ENCODE measurements at places on chromosomes 2 and 18.

- no peak for DNase-seq
These were observed 19.3 kb upstream of the FRZB start for GRCh38 chr2:182885771-182886170.

- no peak for DNase-seq
These were observed 351.9 kb upstream of the SALL3 start for GRCh38 chr18:78627551-78628346.

DNA sequence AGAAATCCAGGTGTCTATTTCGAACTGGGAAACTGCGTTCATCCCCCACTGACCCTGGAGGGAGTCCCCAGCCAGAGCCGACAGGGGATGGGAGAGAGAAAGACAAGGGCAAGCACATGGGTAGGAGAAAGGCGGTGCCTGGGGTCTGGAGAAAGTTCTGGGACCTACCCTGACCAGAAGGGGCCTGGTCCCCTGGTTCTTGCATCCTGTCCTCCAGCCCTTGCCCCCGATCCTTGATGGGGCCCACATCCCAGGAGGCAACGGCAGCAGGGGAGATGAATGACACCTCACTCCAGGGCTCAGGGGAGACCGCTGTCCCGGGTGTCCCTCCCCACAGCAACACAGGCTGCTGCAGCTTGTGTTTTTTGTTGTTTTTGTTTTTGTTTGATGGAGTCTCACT is 4.9 kb downstream of the ADCY3 start:
- no peak for DNase-seq

DNA sequence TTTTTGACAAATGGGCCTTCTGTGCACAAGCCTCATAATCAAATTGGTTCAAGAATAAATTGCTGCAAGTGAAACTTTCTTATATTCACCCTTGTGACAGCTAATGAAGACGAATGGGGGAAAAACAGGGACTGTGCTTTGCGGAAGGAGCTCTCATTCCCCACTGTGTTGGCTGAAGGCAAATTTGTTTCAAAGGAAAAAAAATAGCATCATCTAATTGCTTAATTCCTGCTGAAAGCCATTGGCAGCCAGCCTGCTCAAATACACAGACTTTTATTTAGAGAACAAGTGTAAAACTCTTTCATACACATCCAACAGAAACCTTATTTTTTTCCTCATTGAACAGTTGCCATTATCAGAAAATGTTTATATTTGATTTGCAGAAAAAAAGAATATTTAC is 172.3 kb downstream of the ARL6IP6 start:
- no peak for DNase-seq

GRCh38 chr2:29440921-29441623 is 325.9 kb downstream of the CLIP4 start:
- DNase-seq, result no peak

- no peak for DNase-seq
These were observed 500.9 kb upstream of the DSEL start for GRCh38 chr18:68017385-68017784.

- peak; percentile 2 for DNase-seq
These were observed 173.0 kb downstream of the CTIF start for GRCh38 chr18:48711651-48712486.

DNA sequence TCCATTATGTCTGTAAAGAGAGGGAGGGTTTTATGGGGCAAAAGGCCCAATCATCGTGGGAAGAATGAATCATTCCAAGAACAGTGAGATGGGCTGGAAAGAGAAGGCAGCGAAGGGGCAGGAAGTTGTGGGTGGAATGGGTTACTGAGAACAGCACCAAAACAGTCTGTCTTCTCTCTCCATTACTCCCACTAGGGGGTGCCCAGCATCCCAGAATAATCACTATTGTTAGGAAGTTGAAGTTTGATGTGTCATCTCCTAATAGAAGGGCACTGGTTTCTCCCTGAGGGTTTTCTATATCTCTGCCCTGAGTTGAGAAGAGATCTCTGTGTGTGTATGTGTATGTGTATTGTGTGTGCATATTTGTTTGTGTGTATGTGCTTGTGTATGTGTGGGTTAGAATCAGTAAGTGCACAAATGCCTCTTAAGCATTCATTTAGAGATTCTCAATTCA is 76.6 kb upstream of the MAP4K3 start:
- DNase-seq, result peak; percentile 57

- no peak for DNase-seq
These were observed 23.7 kb upstream of the SPP2 start for GRCh38 chr2:234026693-234027254.

DNA sequence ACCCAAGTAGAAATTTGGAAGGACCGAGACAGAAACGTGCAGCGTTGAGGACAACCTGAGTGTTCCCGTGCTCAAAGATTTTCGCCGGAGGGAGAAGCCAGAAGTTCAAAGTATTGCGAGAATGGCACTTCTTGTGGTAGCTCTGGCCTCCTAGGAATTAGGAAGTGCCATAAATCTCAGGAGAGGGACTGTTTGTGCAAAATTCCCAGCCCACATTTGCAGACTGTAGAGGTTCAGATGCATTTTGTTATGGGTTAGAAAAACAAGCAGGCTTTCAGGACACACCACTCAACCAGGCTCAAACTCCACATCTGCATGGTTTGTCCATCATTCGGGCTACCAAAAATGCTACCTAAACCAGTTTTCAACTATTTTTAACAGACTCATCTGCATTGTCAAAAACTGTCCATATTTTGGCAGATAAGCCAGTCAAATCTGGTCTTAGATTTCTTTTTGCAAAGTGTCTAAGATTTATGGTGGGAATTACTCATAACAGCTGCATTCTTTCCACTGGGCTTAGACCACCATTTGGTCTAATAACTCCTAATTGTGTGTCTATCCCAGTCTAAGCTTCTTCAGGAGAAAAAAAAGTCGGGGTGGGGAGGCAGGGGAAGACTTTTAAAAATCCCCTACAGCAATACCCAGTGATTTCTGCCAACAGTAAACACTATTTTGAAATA is 422.9 kb downstream of the ARHGAP15 start:
- no peak for DNase-seq

GRCh38 chr2:54341656-54342055 is 85.6 kb upstream of the TSPYL6 start:
- no peak for DNase-seq

- no peak for DNase-seq
These were observed 297.0 kb upstream of the COL3A1 start for GRCh38 chr2:188677142-188677541.

Measured in stimulated activated CD4-positive, alpha-beta T cell treated with anti-CD3 and anti-CD28 coated beads, Interleukin-2, amount 100 ng/mL, for 48 hours (primary cell).